ENCODE measurements at places on chromosomes 3 and 15. TPM values are rescaled to one million over a fixed set of nuclear protein-coding genes. Genes with fewer than 3 reads are reported as not detected.

The MEGF11 gene
- total RNA-seq = not detected

The MYLK gene
- total RNA-seq = 10.1 TPM

The PXYLP1 gene
- 13.7 TPM for total RNA-seq

The PIGBOS1 gene
- total RNA-seq = 7.0 TPM

The EAF2 gene
- total RNA-seq = 3.3 TPM

The NR2F2 gene
- 14.2 TPM for total RNA-seq

The P2RY13 gene
- 1.0 TPM for total RNA-seq

The GP5 gene
- not detected for total RNA-seq

The SLC22A13 gene
- total RNA-seq = not detected

The LINGO1 gene
- total RNA-seq = 0.78 TPM

The GOLGA6L7 gene
- total RNA-seq = not detected

The CCR1 gene
- total RNA-seq = 3.8 TPM

The GOLGA6L10 gene
- total RNA-seq = 0.14 TPM

The CLDN18 gene
- not detected for total RNA-seq

The MOBP gene
- not detected for total RNA-seq

The GPR171 gene
- total RNA-seq = 0.24 TPM

The CFAP91 gene
- 0.70 TPM for total RNA-seq

The CDHR4 gene
- not detected for total RNA-seq

The SPSB4 gene
- 7.1 TPM for total RNA-seq

The RETNLB gene
- not detected for total RNA-seq

The DPPA4 gene
- total RNA-seq = not detected

The LRRIQ4 gene
- total RNA-seq = not detected

The PRR20G gene
- total RNA-seq = not detected

The KCNH8 gene
- 0.14 TPM for total RNA-seq

The USP4 gene
- total RNA-seq = 39.4 TPM

The CYP8B1 gene
- total RNA-seq = not detected

The PRSS50 gene
- 0.11 TPM for total RNA-seq

The ZIC4 gene
- total RNA-seq = not detected

The GOLGA8A gene
- total RNA-seq = 13.7 TPM

The TNFAIP8L3 gene
- total RNA-seq = 8.5 TPM

The TMEM39A gene
- 17.0 TPM for total RNA-seq

The NFKBIZ gene
- total RNA-seq = 14.8 TPM

The COL8A1 gene
- 14.1 TPM for total RNA-seq

The SLC51B gene
- not detected for total RNA-seq

The NANOGP8 gene
- total RNA-seq = not detected

The MST1 gene
- total RNA-seq = 4.6 TPM

The KNL1 gene
- 0.54 TPM for total RNA-seq

The TMEM212 gene
- total RNA-seq = not detected

The ABI3BP gene
- 40.7 TPM for total RNA-seq

The GRM2 gene
- total RNA-seq = 0.03 TPM

The TAGLN3 gene
- not detected for total RNA-seq

The SLC28A2 gene
- total RNA-seq = not detected

The TUSC7 gene
- total RNA-seq = not detected

The TMEM207 gene
- not detected for total RNA-seq

The DLL4 gene
- total RNA-seq = 11.1 TPM

The COL7A1 gene
- total RNA-seq = 14.9 TPM

The CCR9 gene
- total RNA-seq = not detected

The PCLAF gene
- 1.1 TPM for total RNA-seq

The PGBD4 gene
- total RNA-seq = 1.8 TPM

The CHRD gene
- total RNA-seq = 8.7 TPM

The VEPH1 gene
- 0.41 TPM for total RNA-seq

The ANKRD63 gene
- 0.92 TPM for total RNA-seq

The TYRO3 gene
- 5.6 TPM for total RNA-seq

The VPS8 gene
- total RNA-seq = 46.1 TPM

The NR2E3 gene
- not detected for total RNA-seq

The GLCE gene
- total RNA-seq = 8.9 TPM

The CHRNA7 gene
- total RNA-seq = 1.2 TPM

The CP gene
- 3.4 TPM for total RNA-seq

The HYAL1 gene
- 70.1 TPM for total RNA-seq

All from Right ventricle myocardium inferior (tissue), 1 donor.